Activated CD4-positive, alpha-beta T cell treated with anti-CD3 and anti-CD28 coated beads for 24 hours (primary cell): ENCODE measurements at places on chromosomes 1 and 21.

DNA sequence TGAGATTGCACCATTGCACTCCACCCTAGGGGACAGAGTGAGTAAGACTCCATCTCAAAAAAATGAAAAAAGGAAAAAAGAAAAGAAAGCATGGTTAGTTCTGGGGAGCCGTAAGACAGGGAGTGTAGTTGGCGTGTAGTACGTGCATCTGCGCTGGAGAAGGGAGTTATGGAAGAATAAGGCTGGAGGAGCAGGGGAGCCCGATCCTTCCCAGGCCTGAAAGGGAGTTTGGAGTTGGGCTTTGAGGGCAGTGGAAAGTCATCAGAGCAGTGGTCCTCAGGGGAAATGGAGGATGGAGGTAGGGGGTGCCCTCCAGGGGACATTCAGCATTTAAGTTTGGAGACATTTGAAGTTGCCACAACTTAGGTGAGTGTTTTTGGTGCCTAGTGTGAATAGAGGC is 11.3 kb upstream of the TMEM201 start:
- DNase-seq, result no peak

- DNase-seq, result no peak
These were observed 5.5 kb downstream of the SIM2 start for GRCh38 chr21:36704281-36704957.

GRCh38 chr1:47547753-47548573 is 110.1 kb downstream of the FOXD2 start:
- DNase-seq, result no peak

DNA sequence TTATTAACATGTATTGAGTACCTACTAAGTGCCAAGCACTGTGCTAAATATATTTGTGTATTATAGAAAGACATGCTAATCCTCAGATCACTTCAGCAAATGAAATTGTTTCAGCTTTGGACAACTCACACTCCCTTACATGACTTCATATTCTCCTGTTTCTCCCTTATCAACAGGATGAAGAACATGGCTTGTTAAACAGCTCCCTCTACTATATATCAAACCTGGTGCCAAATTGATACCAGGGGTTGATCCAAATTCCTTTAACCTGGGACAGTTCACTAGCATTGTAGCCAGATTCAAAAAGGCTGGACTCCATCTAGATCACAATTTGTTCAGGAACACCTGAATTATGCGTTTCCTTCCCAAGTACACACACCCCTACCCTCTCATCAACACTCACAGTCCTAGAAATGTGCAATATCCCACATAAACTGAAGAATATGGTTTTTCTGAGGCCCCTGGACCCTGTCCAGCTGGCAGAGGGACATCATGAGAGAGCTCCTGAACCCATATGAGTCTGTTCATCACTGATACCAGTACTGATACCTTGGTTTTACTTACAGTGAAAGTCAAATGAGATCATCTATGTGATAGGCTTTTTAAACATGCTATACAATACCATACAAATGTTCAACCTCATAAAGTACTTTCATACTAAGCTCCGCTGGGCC is 47.0 kb upstream of the PALMD start:
- no peak for DNase-seq

GRCh38 chr21:43341378-43342161 is 85.4 kb downstream of the SIK1 start:
- DNase-seq, result no peak

DNA sequence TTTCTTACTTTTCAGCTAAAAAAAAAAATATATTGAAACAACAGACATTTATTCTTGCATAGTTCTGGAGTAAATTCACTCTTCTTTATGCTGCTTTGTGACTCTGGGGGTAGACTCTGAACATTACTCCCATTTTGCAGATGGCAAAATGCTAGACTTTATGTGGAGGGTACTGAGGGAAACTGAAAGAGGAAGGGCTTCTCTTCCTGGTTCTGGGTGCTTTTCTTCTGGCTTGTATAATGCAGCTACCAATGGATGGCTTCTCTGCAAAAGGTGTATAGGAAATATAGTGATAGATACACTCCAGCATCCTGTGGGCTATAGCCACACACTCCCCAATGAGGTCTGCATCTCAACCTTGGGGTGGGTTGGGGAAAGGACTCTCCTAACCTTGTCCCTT is 19.7 kb upstream of the ZBTB40 start:
- no peak for DNase-seq

GRCh38 chr1:88168126-88168525 is 515.9 kb upstream of the PKN2 start:
- no peak for DNase-seq

GRCh38 chr1:6207075-6207885 is 1.4 kb downstream of the RNF207 start:
- DNase-seq, result no peak

DNA sequence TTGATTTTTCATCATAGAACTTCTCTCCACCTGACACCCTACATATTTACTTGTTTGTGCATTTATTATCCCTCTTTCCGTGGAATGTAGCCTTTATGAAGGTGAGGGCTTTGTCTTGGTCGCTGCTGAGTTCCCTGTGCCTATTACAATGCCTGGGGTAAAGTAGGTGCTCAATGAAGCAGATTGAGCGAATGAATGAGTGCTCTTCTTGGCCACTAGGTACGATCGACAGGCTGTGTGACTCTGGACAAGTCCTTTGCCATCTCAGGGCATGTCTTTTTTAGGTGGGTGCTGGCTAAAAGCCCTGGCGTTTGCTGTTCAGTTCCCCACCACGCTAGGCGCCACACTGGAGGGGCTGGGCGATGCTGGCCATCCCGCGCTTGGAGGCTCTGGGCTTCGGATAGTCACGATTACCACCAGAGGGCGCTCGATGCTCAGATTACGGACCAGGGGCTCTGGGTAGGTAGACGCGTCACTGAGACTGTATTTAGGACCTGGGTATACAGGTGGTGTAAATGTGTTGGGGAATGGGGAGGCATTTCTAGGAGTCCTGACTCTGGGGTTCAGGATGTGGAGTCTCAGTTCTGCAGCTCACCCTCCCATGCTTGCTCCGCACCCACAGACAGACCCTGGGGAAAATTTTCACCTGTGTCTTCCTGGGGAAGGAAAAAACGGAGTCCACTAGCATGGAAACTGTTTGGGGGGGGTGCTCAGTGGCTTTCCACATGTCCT is 71.0 kb upstream of the CSF3R start:
- DNase-seq, result peak; percentile 77

DNA sequence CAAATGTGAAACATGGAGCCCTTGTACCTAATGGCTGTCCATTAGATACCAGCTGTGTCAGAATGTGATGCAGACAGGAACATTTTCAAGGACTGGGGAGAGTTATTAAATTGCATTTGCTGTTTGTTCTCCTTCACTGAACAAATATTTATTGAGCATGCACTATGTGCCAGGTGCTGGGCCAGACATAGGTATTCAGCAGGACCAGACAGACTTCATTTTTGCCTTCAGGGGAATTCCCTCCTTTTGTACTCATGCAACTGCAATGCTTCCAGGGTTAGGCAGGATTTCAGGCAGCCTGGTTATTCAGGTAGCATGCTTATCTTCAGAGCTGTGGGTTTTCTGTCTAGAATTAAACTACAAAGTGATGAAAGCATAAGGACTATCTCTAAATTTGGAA is 64.2 kb upstream of the SMYD2 start:
- DNase-seq, result no peak

GRCh38 chr1:14748977-14749376 is 150.5 kb downstream of the KAZN start:
- DNase-seq, result no peak

GRCh38 chr1:44511769-44512168 is 106.7 kb downstream of the RNF220 start:
- no peak for DNase-seq

GRCh38 chr21:39818557-39818956 is 48.7 kb upstream of the PCP4 start:
- no peak for DNase-seq

- DNase-seq, result no peak
These were observed 28.4 kb downstream of the TNNT2 start for GRCh38 chr1:201349092-201349491.

DNA sequence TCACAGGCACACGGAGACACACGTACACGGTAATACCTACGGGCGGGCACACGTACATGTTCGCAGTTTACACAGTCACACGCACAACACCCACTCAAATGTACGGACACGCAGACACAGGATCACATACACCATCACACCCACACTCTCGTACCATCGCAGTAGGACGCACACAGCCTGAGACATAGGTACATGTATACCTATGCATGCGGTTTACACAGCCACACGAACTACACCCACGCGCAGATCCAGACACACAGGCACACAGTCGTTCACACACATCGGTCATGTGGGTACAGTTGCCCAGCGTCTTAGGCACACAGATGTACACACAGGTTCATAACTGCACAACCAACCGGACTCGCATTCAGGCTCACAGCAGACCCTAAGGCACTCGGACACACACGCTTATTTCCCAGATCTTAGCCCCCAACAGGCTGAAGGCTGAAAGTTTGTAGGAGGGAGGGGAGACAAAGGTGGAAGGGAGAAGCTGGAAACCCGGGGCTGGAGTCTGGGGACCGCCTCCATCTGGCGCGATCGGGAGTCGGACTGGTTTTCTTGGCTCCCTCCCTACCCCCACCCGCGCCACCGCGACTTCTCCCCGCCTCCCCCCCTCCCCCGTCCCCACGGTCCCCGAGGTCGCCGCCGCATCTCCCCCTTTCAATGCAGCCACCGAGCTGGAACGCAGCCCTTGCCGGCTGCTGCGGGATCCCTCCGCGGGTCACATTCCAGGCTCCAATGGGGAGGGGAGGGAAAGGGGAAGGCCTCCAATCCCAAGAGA is 51.9 kb upstream of the SYNC start:
- DNase-seq, result no peak

GRCh38 chr1:200668514-200669313 is 993 bp downstream of the DDX59 start:
- no peak for DNase-seq

DNA sequence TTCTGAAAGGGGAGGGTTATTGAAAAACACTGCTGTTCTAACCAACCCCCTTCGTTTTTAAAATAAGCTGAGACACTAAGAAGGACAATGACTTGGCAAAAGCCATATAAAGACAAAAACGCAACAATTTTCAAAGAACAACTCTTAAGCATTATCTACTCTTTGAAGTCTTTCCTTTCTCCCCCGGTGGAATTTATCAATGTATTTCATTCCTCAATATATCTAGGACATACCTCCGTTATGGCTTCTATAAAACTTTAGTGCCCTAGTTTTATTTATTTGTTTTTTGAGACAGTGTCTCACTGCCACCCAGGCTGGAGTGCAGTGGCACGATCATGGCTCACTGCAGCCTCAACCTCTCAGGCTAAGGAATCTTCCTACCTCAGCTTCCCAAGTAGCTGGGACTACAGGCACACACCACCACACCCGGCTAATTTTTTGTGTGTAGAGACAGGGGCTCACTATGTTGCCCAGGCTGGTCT is 3.2 kb downstream of the NRDC start:
- DNase-seq, result no peak

DNA sequence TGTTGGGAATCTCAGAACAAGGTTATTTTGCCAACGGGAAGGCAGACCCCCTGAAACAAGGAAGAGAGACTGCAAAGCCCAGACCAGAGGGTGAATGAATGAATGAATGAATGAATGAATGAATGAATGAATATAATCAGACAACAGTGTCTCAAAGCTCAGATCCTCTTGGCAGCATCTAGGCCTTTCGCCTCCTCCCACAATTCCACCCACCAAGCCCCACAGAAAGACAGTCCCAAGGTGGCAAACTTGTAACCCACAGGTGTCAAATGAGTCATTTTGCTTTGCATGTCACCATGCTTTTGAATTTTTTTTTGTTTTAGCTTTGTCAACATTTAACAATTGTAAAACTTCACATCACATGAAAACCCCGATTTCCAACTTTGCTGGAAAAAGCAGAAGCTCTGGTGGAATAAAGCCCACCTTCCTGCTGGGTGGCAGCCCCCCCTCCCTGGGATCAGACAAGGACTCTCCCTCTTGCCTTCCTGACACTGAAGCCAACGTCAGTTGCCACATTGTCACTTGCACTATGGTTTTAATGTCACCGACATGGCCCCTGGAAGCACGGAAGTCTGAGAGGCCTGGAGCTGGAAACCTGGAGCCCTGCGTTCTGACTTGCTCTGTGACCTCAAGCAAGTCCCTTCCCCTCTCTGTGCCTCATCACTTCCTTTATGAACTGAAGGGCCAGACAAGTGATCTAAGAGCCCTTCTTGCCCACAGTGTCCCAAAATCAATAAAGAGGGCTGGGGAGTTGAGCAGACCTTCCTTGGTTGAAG is 134.6 kb upstream of the RUNX3 start:
- DNase-seq, result no peak

DNA sequence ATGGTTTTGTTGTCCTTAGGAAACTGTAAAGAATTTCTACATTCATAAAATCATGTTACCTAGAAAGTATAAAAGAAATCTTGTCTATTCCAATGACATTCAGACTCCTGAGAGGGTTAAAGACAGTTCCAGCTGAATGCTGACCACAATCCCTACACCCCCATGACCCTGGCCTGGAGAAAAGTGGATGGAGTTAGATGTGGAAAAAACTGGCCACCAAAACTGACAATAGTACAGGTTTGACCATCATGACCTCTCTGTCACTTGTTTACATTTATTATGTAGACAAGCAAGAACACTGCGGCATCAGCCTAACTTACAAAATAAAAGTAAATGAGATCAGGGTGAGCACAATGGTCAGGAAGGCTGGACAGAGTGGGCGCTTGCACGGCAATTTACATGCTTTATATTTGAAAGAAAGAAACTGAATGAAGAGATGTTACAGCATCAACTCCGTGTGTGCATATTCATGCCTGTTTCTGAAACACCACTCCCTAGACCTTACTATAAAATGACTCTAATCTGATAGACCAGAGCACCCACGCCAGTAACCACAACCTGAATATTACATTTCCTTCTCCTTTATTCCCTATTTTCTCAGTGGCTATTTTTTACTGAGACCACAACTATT is 116.0 kb downstream of the ESRRG start:
- no peak for DNase-seq

DNA sequence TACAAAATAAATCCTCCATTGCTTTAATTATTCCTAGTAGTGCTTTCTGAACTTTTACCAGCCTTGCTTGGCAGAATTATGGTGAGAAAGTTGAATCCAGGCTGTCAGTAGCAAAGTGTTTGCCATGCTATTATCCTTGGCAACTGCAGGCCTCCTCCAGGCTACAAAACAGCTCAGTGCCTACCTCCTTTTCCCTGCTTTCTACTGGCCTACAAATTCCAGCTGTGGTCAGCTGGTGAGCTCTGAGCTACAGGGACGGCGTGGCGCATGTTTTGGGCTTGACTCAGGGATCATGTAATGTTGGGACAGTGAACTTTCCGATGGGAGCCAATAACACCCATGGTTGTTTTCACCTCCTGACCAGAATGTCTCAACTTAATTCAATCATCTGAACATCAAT is 456.1 kb upstream of the ADAMTS5 start:
- DNase-seq, result no peak

DNA sequence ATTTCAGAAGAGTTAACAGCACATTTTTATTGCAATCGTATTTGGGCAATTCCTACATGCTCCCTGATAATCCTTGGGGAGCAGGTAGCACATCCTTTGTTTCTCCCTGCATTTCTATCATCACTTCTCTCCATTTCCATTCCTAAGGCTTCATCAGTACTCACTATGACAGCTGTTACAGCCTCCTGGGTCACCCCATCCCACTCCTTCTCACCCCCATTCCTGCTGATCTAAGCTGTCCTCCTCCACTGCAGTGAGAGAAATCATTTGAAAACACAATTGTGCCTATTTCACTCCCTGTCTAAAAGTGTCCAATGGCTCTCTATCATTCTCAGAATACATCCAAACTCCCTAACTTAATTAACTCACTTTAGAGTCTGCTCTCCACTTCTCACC is 17.0 kb upstream of the TSPAN1 start:
- DNase-seq, result no peak
